ENCODE measurements at places on chromosomes 3 and 15.

- DNase-seq, result no peak
These were observed 2.9 kb upstream of the NDN start for GRCh38 chr15:23690015-23690414.

- DNase-seq, result no peak
These were observed 240.4 kb downstream of the NSUN3 start for GRCh38 chr3:94303266-94303665.

DNA sequence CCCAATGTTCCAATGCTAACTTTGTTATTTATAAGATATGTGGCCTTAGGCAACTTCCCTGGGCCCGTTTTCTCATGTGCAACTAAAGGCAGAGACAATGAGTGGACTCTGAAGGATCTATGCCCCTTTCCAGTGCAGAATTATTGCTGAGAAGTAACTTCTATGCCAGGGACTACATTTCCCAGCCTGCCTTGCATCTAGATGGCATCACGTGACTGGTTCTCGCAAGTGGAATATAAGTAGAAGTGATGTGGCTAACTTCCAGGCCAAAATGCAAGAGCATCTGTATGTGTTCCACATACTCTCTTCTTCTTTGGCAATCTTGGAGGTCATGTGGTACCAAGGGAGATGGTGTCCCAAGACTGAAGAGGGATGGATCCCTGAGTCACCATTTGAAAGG, 674.4 kb downstream of the NTRK3 start:
- no peak for DNase-seq

DNA sequence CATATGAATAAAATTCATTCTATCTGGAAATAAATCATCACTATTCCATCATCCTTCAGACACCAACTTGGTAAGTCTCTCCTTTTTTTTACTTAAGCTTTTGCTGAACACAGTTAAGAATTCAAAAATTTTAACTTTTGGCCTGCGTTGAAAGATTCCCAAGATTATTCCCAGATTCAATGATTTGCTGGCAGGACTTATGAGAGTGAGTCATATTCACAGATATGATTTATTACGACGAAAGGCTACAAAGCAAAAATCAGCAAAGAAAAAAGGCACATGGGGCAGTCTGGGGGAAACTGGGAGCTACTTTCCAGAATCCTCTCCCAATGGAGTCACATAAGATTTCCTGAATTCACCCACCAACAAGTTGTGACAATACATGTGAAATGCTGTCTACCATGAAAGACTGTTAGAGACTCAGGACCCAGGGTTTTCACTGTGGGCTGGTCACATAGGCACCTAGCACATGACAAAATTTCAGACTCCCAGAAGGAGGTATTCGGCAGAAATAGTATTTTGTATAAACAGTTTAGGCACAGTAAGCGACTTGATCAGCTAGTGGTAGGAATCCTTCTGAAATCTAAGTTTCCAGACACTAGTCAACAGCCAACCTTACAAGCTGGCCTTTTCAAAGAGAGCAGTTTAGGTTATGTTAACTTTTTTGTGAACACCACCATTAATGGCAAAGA, 82.1 kb downstream of the DLG1 start:
- DNase-seq, result no peak

DNA sequence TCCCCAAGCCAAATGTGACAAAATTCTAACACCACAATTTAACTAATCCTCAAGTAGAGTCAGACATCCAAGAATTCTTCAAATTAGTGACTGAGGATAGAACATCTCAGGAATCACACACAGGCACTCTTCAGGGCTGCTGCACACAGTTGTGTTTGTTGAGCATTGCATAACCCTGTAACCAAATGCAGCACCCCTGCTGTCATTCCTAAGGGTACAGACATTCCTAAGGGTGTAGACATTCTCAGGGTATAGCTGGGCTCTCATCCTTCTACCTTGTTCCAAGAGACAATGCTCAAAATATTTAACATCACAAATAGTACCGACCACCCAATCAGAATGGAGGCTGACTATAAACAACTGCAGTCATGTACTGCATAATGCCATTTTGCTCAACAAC, 107.1 kb upstream of the UBE2E2 start:
- no peak for DNase-seq

GRCh38 chr3:56667973-56668579, 15.0 kb downstream of the TASOR start:
- DNase-seq, result no peak

- DNase-seq, result no peak
These were observed 117.3 kb upstream of the PLXND1 start for GRCh38 chr3:129723558-129724324.

GRCh38 chr3:188125076-188125475, 28.9 kb upstream of the LPP start:
- DNase-seq, result no peak

- DNase-seq, result no peak
These were observed 66.1 kb upstream of the NR2F2 start for GRCh38 chr15:96264351-96264798.

DNA sequence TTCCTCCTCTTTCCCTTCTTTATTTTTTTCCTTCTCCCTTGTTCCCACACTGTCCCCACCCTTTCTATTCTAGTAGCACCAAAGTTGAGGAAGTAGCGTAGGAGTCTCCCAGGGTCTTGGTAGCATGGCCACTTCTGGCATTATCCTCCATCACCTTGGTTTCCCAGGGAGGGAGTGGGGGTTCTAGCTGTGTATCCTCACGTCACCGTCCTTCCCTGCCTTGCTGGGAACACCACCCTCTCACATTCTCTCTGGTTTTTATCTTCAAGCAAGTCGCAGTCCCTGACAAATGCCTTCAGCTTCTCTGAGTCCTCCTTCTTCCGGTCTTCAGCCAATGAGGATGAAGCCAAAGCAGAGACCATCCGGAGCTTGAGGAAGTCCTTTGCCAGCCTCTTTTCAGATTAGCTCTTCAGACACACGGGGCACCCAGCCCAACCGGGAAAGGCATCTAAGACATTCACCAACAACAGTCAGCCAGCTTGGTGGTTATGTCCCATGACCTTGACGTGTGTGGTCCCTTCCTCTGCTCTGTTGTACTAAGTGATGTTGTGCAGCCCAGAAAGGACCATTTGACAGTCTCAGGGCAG, 31.6 kb upstream of the TIMP4 start:
- DNase-seq, result no peak

GRCh38 chr3:192188218-192188835, 539.0 kb downstream of the FGF12 start:
- no peak for DNase-seq

DNA sequence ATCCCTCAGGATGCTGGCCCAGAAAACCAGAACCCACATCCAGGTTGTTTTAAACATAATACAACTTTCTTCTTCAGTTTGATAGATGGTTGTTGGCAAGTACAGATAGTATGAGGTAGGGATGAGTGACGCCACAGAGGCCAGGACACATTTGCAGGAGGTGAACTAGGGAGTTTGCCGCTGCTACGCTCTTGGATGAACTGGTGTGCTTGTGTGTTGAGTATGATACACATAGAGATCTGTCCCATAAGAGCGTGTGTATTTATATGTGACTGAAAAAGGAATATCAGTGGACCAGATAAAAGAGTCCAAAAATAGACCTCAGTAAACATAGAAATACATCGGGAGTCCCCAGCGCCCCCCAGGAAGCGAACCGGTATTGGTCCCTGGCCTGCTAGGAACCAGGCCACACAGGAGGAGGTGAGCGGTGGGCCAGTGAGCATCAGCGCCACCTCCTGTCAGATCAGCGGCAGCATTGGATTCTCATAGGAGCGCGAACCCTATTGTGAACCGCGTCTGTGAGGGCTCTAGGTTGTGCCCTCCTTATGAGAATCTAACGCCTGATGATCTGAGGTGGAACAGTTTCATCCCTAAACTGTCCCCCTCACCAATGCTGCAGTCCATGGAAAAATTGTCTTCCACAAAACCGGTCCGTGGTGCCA, 98.1 kb downstream of the LRRK1 start:
- no peak for DNase-seq

DNA sequence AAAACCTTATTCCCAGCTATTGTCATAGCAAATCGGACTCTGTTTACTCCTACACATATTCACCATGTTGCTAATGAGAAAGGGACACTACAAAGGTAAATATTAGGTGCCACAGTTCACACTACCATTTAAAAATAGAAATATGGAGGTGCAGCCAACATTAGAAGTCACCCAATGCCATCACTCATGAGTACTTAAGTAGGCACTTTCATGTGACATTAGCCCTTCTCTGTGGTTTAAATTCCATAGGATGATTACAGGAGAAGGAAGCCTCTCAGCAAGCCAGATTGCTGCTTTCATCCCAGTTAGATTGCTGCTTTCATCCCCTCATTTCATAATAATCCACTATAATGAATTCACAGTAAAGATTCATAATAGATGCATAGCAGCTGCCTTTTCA, 376.8 kb upstream of the ALCAM start:
- DNase-seq, result no peak

- DNase-seq, result peak; percentile 82
These were observed 13.3 kb downstream of the GYG1 start for GRCh38 chr3:149004622-149005021.

GRCh38 chr15:79874242-79874641, 22.6 kb downstream of the MTHFS start:
- no peak for DNase-seq

GRCh38 chr3:140370686-140371085, 307.2 kb upstream of the TRIM42 start:
- no peak for DNase-seq

- peak; percentile 34 for DNase-seq
These were observed 452.1 kb upstream of the KCNMB2 start for GRCh38 chr3:178083906-178084866.

- DNase-seq, result no peak
These were observed 11.8 kb upstream of the CSTA start for GRCh38 chr3:122313281-122313680.

GRCh38 chr15:95603802-95604201, 726.7 kb upstream of the NR2F2 start:
- no peak for DNase-seq

DNA sequence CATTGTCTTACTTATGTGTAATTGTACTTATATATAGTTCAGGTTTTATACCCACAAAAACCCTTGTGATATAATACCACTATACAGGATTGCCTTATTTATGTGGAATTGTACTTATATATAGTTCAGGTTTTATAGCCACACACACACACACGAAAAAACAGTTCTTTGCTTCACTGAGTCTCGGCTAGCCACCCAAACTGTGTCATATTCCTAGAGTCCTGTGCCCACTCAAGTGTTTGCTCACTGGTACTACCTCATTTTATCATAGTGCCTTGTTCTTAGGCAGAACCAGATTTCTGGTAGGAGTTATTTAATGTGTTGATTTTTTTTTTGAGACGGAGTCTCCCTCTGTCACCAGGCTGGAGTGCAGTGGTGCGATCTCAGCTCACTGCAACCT, 12.5 kb downstream of the RASA2 start:
- DNase-seq, result no peak

GRCh38 chr15:49923671-49924070, 195.4 kb downstream of the ATP8B4 start:
- DNase-seq, result no peak

DNA sequence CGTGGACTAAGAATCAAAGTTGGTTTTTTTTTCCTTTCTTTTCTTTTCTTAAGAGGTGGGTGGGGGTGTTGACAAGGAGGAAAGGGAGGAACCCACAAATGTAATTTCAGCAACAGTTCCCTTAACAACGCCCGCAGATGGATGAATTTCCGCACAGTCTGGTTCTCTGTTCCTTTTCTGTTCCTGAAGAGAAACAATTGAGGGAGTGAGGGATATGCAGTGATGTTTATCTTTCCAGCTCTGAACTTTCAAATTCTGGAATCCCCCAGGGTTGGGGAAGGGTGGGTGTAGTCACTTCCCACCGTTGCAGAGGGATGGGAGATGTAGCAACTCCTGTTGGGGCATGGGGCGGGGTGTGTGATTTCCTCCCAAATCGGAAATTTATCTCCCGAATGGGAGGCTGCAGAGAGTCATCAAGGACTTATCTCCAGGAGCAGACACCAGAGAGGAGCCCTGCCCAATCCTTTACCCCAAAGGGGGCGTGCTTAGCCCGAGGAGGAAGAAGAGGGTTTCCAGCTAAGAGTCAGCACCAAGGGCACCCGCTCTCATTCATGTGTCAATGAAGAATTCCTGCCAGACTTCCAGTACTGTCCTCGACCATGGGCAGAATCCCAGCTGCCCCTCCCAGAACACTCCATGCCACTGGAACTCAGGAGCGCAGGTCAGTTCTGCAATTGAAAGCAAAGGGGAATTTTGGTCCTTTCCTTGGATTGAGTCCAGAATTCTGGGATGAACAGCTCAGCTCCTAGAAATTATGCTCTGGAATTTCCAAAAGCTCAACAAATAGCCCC, 35.0 kb upstream of the CFAP161 start:
- no peak for DNase-seq

- no peak for DNase-seq
These were observed 53.2 kb downstream of the TRA2B start for GRCh38 chr3:185884641-185885040.

DNA sequence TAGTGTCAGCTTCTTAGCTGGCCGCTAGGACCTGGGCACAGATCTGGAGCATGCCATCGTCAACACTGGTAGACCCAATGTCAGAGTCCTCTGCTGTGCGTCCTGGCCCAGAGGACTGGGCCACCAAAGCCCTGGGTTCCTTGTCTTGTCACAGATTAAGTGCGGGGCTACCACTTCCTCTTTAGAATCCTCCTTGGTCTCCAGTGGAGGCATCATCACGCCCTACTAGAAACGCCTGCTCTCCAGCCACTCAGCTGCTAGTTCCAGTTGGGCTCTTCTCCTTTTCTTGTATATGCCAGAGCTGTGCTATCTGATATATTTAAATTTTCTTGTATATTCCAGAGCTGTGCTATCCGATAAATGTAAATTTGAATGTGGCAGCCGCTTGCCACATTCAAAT, 11.2 kb downstream of the PPCDC start:
- no peak for DNase-seq

DNA sequence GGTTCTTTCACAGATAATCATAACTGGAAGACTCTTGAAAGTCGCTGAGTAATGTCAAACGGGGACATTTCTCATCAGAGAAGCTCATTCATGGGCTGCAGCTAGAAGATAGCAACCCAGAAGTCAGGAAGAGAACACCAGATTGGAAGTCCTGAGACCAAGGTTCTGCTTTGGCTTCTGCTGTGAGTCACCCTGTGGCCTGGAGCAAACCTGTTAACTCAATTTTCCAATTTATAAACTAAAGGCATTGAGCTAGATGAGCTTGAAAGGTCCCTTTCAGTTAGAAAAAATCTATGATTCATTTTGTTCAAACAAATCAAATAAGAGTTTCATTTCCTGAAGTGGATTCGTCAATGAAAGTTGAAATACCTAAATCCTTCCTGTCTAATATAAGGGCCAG, 402.2 kb downstream of the EPHB1 start:
- DNase-seq, result no peak

GRCh38 chr3:40720863-40721262, 196.1 kb downstream of the ZNF621 start:
- no peak for DNase-seq
